ENCODE measurements at places on chromosomes 1 and 21.

- no peak for DNase-seq
Measured at GRCh38 chr1:207804721-207805468, 53.0 kb downstream of the CD46 start.

GRCh38 chr1:236864211-236864610 is 69.1 kb downstream of the MTR start:
- no peak for DNase-seq

- DNase-seq = no peak
Measured at GRCh38 chr21:34933609-34934335, 115.3 kb downstream of the RUNX1 start.

GRCh38 chr1:53738205-53739108 is 507 bp downstream of the GLIS1 start:
- peak; percentile 47 for DNase-seq

GRCh38 chr1:154623358-154623757 is 15.4 kb upstream of the ADAR start:
- DNase-seq = no peak

DNA sequence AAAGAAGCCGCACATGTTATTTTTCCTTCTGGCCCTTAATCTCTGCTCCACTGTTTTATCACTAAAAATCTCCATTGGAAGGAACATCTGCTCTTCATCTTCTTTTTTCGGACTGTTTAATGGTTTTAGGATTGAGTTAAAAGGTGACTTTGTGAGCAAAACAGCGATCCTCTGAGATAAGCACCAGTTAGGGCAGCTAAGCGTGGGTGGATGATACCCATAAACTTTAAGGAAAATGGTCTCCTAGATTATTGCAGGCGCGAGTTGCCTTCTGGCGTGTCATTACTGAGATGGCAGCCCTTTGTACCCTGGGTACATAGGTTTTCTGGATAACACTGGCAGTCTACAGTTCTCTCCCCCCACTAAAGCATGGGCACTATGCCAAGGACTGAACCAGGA is 44.0 kb upstream of the HMGB4 start:
- no peak for DNase-seq

DNA sequence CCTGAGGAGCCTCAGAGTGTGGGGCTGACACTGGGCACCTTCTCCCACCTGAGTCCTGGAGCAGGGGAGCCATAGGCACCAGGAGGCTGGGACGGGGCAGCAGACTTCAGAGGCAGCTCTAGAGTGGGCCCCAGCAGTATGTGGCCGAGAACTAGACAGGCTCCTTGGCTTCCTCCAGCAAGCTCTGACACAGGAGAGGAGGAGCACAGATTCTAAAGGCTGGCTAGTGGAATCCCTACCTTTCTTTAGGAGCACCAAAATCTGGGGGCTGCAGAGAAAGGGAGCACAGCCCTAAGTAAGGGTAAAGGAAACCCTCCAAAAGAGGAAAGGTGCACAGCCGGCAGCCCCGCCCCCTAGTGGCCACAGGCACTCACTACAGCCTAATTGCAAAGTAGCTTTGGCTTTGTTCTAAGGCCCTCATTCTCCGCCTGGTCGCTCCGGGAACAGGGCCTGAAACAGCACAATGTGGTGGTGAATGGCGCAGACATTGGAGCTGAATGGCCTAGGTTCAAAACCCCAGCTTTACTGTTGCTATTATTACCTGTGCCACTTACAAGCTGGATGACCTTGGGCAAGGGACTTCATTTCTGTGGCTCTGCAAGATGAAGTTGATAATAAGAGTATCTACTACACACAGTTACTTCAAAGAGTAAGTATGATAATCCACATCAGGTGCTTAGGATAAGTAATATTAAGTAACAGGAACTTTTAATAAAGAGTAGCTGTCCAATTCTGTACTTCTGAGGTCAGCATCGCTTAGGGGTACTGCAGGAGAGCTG is 8.8 kb upstream of the GUCA2A start:
- DNase-seq = peak; percentile 35

DNA sequence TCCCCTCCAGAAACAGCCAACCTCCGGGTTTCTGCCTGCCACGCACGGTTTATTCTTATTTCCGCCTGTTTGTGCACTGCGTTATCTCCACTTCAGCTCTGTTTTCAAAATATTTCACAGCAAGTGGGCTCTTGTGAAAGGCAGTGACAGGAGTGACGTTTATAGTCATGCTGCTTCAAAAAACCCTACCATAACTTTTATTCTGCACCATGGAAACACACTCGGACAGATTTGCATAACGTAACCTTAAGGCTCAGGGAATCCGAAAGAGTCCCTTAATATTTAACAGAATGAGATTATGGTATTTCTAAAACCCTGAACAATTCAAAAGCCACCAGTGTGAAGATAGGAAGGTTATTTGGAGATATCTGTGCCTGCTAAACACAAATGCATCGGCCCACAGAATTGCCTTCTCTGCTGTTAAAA is 782 bp upstream of the SDE2 start:
- DNase-seq = no peak

GRCh38 chr1:8540971-8541370 is 223.1 kb downstream of the SLC45A1 start:
- no peak for DNase-seq

DNA sequence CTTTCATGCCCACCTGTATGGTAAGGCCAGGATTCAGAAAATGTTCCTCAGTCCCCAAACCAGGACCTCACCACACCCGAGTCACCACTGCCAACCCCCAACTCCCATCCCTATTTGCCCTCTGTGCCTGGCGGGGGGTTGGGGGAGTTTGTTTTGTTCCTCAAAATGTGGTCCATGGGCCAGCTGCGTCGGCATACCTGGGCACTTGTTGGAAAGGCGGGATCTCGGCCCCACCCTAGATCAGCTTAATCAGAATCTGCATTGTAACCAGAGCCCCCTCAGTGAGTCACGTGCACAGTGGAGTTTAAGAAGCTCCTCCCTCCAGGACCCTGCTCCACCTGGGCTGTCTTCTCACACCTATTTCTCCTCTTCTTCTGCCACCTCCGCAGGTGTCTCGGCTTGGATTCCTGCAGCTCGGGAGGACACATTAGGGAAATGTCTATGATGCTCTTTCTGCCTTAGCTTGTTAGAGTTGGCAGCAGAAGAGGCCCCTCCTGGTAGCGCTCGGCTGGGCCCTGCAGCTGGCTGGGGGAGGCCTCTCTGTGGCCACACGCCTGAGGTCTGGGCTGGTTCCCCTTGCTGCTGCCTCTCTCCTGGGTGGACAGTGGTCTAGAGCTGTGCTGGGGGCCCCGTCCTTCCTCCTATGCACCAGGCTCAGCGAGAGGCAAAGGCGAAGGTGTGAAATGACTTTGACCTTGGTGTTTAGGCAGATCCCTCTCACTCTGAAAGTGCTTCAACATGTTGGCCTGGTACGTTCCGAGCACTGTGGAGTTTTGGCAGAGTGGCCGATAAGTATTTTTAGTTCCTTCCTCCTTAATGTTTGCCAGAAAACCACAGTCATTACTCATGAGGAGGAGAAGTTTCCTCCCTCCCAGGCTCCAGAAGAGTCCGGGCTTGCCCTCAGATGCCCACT is 41.8 kb upstream of the CAMTA1 start:
- no peak for DNase-seq

GRCh38 chr1:196442366-196442765 is 165.9 kb downstream of the KCNT2 start:
- DNase-seq = no peak

- no peak for DNase-seq
Measured at GRCh38 chr1:243946253-243946652, 96.2 kb upstream of the AKT3 start.

DNA sequence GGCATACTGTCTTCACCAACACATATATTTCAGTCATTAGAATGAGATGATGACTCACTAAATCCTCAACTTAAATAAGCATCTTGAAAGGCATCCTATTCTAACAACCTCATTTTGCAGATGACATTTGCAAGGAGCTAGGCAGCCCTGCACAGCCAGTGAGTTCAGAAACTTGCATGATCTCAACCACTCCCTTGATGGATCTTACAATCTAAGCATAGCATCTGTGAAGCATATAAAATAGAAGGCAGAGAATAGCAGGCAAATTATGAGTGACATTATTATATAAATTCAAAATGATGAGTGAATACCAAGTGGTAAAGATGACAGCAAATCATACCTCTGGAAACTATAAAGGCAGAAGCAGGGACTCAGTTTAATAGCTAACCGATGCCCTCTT is 31.6 kb downstream of the KRTAP20-3 start:
- DNase-seq = no peak
